Bone marrow (tissue), 2 donors: ENCODE measurements at places on chromosomes 16 and 17.

DNA sequence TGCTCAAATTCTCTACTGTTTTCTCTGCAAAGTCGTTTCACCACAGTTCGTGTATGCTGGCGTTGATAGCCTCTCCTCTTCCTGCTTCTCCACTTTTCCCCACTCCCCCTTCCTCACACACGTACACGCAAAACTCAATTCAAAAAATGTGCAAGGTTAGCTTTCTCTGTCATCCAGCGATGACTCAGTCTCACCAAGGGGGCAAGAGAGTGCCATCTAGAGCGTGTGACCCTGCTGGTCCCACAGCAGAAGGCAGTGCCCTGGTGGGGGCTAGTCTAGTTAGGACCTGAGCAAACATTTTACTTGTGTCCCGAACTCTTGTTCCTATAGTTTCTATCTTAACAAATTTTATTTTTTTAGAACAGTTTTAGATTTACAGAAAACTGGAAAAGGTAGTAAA lies 121.2 kb upstream of the CHMP6 start:
- DNase-seq = peak; percentile 75

GRCh38 chr17:75404731-75405364 lies 630 bp downstream of the GRB2 start:
- DNase-seq = peak; percentile 68

DNA sequence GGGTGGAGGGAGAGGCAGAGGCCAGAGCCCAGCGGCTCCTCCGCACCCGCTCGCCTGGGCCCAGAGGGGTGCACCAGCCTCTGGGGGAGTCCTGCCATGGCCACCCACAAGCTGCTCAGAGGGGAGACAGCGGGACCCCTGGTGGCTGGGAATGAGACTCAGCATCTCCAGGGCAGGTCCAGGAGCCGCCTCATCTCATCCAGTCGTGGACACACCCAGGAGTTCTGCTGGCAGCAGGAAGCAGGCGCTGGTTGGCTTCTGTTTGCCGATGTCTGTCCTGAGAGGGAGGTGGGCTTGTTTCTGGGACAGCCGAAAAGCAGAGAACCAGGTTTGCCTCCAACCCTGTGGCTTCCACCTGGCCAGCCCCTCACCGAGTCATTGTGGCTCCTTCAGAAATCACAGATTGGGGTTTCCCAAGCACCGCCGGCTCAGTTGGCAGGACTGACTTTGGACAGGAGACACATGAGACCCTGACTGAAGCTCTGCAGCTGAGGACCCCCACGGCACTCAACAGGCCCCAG lies 49.6 kb upstream of the ENPP7 start:
- DNase-seq = no peak

- no peak for DNase-seq
Observed at GRCh38 chr17:69978056-69978646, 96.9 kb upstream of the KCNJ16 start.

GRCh38 chr17:39114723-39115122 lies 36.7 kb downstream of the PLXDC1 start:
- no peak for DNase-seq

- DNase-seq = no peak
Observed at GRCh38 chr17:43967251-43967875, 13.6 kb upstream of the PYY start.

GRCh38 chr17:36481829-36482228 lies 4.7 kb upstream of the ZNHIT3 start:
- no peak for DNase-seq

DNA sequence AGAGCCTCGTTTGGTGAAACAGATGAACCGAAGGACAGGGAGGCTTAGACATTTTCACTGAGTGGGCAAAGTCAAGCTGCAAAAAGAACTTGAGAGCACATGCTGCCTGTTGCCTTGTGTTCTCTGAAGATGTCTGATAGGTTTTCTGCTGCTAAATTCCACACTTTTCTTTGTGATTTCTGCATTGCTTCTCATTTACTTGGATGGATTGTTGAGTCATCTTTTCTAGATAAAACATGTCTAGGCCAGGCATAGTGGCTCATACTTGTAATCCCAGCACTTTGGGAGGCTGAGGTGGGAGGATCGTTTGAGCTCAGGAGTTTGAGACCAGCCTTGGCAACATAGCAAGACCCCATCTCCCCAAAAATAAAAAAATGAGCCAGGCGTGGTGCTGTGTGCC lies 80.4 kb upstream of the CLEC18A start:
- no peak for DNase-seq

- DNase-seq = no peak
Observed at GRCh38 chr16:54233615-54234014, 53.0 kb downstream of the IRX3 start.

DNA sequence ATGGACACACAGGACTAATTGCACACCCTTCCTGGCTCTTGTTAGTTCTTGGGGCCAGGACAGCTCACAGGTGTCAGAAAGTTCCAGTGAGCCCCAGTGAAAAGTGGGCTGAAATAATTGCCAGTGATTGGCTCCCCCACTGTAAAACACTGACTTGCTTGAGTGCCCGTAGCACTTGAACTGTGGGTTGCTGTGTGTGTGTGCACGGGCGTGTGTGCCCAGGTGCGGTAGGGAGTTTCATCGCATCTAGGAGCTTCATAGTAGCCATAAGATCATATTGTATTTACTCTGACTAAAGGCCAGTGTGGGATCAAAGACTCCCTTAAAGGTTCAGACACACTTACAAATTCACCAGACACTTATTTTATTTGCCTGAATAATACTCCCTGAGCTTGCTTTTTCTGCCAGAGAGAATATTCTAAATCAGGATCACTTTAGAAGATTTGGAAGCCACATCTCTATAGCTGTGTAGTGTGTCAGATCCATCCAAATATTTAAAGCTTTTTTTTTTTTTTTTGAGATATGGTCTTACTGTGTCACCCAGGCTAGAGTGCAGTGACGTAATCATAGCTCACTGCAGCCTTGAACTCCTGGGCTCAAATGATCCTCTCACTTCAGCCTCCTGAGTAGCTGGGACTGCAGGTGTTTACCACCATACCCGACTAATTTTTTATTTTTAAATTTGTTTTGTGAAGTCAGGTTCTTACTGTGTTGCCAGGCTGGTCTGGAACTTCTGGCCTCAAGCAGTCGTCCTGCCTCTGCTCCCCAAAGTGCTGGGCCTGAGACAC lies 11.4 kb downstream of the UNK start:
- no peak for DNase-seq

DNA sequence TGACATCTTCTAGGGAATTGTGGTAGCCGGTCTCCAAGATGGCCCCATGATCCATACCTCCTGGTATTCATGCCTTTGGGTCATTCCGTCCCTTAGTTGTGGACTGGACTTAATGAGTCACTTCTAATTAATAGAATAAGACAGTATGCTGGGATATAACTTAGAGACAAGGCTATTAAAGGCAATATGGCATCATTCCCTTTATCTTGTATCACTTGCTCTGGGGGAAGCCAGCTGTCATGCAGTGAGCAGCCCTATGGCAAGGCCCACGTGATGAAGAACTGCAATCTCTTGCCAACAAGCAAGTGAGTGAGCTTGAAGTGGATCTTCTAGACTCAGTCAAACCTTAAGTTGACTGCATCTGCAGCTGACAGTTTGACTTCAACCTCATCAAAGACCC lies 97.8 kb upstream of the MED13 start:
- no peak for DNase-seq

- DNase-seq = peak; percentile 24
Observed at GRCh38 chr17:38447502-38448085, 19.3 kb downstream of the ARHGAP23 start.

DNA sequence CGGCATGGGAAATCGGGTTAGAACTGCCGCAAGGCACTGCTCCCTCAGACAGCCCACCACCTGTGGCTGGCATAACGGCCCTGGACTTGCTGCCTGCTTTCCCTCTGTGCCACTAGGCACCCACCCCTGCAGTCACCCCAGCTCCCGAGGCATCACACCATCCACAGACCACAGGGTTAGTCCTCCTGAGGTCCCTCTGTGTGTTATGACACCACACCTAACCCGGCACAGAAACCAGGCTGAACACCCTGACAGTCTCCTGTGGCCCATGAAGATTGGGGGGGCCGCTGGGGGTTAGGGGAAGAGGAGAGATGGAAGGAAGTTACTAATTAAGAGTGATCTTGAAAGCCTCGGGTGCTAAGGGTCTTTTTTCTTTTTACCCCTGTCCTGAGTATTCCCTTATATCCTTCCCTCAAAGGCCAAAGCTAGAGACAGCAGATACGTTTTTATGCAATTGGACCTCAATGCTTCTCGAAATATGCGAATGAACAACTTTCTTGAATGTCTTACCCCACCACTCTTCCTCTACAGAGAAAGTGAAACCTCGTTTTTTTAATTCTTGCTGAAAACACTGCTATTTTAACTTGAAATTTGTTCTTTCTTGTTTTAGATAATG lies 7.0 kb downstream of the CYTH1 start:
- no peak for DNase-seq

DNA sequence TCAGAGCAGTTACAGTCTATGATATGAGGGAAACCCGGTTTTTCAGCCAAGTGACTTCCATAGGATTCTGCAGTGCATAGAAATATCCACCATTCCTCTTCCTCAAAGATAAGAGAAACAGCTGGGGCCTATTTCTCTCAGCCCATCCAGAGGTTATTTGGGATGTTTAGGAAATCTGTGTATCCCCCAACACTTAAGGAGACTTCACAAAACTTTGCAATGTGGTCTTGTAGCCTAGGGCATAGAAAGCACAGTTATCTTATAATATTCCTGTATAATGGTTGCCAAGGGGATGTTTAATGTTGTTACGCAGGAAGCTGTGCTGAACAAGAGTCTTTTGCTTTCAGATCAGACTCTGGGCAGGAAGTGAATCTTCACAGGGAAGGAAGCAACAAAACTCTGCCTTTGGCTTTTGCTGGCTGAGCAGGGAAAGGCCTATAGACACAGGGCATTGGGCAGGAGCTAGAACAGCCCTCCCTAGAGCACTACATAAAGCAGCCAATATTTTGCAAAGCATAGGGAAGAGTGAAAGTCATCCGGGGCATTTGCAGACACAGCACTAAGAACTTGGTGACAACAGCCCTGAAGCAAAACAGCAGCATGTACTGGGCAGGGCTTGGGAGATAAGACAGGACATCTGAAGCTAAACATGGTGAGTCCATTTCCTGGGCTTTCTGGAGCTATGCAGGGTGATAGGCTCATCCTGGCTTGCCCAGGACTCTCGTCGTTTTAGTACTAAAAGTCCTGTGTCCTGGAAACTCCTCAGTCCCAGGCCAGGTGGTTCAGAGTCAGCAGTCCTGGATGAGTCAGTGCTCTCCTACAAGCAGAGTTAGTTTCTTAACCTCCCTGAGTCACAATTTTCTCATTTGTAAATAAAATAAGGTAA lies 18.7 kb upstream of the BEAN1 start:
- DNase-seq = peak; percentile 64

- DNase-seq = no peak
Observed at GRCh38 chr17:64217249-64217691, 45.8 kb downstream of the TEX2 start.

DNA sequence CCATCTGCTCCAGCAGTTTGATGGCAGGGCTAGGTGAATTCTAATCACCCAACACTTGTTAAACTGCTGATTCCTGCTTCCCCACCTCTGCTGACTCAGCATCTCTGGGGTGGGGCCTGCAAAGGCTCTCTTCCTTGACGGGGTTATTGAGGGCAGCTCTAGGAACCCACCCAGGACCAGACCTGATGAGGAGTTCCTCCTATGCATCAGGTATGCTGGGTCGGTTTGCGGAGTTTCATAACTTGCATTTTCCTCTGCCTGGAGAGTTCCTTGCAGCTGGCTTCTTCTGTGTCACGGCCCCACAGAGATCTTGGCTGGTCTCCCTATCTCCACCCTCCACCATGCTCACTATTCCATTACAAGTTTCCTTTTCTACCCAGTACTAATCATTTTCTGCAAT lies 93.4 kb upstream of the CCL2 start:
- DNase-seq = no peak

- no peak for DNase-seq
Observed at GRCh38 chr17:13537167-13537731, 64.5 kb downstream of the HS3ST3A1 start.

DNA sequence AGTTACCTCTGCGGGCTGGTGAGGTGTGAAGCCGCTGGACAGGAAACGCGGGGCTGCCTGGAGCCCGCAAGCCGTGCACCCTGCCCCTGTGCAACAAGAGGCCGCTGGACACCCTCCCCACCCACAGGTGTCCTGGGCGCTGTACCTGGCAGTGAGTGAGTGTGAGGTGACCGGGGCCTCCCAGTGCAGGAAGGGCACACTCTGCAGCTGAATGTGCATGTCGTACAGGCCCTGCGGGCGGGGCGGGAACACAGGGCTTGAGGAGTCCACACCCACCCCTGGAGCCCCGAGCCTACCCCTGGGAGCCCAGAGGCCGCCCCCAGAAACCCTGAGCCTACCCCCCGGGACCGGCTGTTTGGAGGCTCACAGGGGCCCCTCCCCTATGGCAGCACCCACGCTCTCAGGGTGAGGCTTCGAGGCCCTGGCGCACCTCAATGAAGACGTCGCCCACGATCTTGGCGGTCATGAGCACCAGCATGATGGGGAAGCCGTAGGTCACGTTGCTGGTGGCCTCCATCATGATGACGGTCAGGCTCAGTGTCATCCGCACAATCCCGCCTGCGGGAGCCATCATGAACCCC lies 4.3 kb upstream of the CCDC154 start:
- DNase-seq = no peak

DNA sequence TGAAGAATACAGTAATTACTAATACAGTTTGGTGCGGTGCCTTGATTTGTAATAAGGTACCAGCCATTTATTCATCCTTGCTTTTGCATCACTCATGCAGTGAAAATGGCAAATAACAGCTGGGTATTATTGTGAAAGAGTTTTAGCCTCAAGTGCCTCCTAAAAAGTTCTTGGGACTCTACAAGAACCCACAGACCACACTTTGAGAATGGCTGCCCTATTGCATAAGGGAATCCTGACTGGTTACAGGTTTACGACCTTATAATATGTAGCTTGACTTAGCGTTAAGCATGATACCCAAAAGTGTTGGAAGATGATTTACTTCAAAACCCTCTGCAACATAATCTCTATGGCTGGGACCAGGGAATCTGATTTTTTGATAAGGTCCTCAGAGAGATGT lies 4.2 kb downstream of the MYH13 start:
- no peak for DNase-seq

DNA sequence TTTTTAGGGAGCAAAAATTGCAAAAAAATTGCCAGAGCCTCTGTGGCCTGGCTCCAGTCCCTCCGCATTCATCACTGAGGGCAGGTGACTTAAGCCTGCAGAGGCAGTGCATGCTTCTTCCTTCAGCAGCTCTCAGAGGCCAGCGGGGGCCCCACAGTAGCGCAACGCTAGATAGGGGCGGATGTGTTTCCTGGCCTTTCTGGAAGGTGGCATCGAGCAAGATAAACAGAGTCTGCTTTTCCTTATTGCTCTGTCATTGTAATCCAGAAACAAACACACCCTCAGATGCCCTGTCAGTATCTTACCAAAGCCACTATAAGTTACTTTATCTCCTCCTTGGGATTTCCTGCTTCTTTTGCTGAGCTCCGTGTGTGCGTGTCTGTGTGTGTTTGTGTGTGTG lies 75.5 kb upstream of the IRX6 start:
- DNase-seq = no peak
